ENCODE measurements at places on chromosomes 7 and 10.

- DNase-seq = no peak
These were observed 292.5 kb downstream of the CCDC3 start for GRCh38 chr10:12709000-12709401.

DNA sequence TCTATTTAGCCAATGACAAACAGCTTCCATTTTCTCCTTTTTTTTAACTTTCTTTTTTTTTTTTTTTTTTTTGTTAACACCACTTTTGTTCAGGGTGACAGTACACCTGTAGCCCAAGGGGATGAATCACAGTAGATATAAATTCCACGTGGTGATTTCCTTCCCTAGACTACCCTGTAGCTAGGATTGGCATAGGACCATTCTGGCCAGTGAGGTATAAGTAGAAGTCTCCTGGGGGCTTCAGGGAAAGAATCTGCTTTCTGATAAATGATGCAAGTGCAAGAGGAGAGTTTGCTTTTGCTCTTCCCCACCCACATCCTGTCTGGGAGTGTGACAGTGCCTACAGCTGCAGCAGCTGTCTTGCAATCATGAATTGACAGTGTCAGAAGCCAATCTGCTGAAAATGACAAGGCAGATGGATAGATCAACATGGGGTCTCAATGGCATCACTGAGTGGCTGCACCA, 63.2 kb upstream of the TOMM7 start:
- no peak for DNase-seq

DNA sequence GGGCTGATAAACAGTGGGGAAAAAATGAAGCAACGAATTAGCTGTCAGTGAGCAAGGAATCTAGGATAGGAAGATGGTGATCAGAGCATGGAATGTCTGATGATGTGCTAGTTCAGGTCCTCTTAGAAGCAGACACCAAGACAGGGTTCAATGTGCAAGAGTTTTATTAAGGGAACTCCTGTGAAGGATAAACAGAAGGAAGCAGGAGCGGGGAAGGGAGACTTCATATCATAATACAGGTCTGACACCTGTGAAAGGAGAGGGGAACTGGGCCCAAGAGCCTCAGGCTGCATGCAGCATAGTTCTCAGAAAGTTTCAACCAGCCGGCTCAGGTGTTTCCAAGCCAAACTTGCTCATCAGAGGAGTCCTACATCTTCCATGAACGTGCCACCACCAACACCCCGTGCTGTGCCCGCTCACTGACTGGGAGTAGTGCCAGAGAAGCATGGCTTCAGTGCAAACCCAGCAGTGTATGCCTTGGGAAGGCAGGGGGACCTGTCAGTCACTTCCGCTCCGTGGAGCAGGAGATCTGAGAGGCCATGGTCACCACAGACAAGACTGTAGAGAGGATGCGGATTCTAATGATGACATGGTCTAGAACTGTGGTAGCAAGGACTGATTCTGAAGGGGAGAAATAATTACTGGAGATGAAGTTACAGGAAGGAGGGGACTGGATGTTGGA, 45.8 kb downstream of the ZNF800 start:
- DNase-seq = no peak

GRCh38 chr7:43078794-43079193, 33.7 kb upstream of the HECW1 start:
- peak; percentile 47 for DNase-seq

GRCh38 chr7:157189405-157189804, 50.7 kb downstream of the UBE3C start:
- peak; percentile 42 for DNase-seq

DNA sequence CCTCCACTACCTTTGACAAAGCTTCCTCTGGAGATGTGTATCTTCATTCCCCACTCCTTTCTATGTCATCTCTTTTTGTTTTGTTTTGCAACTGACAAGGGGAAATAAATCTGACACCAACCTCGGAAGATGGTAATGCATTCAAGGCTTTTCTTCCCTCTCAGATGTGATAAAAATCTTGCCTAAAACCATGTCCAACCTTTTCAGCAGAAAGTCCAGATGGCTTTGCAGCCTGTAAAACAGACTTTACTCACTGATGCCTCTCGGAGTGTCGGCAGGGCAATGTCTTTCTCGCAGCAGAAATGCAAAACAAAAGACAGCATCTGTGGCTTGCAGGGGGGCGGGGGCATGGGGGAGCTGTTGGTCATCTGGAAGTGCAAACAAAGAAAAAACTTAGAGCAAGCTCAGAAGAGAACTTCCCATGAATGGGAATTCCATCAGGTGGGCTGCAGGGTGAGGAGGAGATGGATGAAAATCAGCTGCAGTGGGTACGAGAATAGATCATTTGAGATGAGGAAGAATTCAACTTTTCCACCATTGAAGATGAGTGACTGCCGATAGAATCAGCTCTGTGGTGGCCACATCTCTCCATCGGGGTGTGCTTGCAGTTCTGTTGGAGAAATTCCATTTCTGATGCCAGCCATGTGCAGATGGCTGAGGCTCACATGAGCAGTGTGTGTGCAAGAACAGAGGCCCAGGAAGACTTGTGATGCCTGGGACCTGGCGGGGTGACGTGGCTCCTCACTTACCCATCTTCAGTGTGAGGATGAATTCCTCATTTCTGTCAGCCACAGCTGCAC, 237.7 kb downstream of the WDR37 start:
- no peak for DNase-seq

DNA sequence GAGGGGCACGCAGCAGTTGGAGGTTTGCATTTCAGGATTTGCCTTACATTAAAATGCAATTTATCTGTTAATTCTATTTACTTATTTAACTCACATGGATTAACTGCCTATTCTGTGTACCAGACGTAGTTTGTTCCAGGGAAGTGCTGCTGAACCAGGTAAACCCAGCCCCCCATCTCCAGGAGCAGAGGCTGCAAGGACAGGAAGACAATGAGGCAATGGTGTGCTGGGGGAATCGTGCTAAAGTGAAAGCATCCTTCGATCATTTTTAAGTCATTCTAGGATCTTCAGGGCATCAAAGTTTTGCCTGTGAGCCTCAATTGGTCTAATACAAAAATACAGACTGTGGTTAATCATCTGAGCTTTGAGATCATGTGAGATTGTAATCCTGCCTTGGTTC, 166.4 kb downstream of the DNAJB6 start:
- DNase-seq = no peak

DNA sequence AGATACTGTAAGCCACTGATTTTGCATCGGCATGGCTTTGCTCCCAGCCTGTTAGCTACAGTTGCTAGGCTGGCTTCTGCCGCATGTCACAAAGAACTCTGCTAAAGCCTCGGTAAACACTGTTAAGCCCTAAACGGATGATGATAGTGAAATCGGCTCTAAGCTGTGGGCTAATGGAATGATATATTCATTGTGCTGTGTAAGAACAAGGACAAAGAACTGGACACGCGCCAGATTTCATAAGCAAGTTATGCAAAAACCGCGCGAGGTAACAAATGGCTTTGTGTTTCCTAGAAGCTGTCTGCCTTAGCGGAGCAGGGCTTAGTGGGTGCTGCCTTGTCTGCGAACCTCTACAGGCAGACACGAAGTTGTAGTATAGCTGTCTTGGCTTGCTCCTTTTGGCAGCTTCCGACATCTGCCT, 331.3 kb upstream of the COBL start:
- DNase-seq = no peak

DNA sequence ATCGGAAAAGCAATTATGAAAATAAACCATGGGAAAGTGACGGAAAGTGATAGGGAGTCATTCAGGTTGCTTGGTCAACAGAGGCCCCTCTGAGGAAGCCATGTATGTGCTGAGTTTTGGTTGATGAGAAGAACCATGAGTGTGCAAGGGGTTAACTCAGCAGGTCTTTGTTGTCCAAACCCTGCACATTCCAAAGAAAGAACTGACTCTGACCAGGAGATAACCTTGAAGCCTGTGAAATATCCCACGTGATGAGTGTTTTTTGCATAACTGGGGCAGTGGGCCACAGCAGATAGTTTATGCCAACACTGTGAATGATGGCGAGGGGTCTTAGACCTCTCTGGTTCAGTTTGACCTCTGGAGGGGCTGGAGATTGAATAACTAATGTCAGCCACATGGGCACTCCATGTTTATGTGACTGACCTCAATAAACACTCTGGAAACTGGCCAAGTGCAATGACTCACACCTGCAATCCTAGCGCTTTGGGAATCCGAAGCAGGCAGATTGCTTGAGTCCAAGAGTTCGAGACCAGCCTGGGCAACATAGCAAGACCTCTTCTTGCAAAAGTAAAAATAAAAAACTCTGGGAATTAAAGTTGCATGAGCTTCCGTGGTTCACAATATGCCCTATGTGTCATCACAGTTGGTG, 154.0 kb upstream of the FOXK1 start:
- no peak for DNase-seq

DNA sequence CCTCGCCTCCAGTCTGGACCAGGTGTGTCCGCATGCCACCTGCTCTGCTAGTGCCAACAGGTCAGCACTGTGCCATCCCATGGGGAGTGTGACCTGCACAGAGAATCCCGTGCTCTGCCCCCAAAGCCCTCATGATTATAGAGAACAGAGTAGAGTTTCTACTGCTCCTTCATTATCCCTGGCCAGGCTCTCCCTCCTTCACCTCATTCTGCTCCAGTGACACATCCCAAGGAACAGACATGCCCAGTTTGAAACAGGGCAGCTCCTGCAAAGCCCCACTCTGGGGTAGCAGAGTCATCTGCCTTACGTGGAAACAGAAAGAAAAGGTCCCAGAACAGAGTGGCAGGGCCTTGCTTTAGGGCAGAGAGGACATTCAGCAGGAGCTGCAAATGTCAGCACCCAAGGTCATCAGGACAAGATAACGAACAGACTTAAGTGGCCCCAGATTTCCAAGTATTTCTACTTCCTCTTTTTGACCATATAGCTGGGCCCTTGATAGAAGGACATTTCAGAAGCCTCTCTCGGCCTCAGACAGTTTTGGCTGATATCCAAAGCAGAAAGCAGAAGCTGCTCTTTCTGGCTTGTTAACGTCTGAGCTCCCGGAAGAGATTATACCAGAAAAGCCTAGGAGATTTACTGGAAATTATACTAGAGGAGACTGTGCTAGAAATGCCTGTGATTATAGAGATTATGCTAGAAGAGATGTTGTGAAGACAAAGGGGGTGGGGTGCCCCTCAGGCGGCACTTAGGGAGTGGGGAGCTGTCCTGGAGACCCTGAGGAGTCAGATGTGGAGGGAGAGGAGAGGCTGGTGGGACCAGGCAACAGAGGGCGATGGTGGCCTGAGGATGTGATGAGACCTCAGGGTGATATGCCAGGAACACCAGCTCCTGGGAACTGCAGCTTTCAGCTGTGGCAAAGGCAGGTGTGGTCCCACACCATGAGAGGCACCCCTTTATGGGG, 12.6 kb downstream of the TMEM176B start:
- no peak for DNase-seq

- no peak for DNase-seq
These were observed 13.7 kb downstream of the KIN start for GRCh38 chr10:7773845-7774801.

DNA sequence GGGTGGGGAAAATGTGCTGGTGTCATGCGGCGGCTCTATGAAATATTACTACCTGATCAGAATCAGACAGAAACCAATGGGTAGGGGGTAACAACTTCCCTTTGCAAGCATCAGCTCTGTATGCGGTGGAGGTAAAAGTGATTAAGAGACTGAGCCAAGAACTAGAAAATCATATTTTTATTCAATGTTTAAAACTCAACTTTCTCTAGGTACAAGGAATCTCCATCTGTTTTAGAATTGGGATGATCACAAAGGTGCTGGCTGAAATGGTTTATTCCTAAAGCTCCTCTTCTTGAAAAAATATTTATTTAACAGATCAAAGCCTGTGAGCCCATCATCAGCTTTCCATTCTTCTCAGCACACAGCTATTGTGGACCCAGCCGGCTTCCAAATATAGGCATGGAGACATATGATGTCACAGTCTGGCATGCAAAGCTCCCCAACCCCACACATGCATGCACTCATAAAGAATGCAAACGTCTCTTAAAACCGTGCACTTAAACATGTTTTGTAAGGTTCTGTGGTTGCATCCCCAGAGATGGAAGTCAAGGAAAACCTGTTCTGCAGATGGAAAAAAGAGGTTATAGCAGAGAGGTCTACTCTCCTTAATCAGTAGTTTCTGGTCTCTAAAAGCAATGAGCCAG, 126.0 kb downstream of the SKIDA1 start:
- DNase-seq = peak; percentile 45

DNA sequence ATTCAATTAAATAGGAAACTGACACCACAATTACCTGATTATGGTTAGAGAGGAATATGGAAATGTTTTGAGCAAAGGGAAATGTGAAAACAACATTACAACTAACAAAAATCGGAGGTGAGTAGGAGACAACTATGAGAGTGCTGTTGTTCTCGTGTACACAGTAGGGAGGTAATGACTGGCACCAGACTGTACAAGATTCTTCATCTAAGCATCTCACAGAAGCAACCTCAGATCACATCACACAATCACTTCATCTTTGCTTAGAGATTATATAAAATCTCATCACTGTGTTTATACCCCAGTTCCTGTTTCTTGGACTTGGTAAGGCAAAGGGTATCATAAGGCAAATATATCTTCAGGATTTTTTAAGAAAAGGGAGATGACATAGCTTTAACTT, 14.9 kb downstream of the ABLIM1 start:
- DNase-seq = no peak

DNA sequence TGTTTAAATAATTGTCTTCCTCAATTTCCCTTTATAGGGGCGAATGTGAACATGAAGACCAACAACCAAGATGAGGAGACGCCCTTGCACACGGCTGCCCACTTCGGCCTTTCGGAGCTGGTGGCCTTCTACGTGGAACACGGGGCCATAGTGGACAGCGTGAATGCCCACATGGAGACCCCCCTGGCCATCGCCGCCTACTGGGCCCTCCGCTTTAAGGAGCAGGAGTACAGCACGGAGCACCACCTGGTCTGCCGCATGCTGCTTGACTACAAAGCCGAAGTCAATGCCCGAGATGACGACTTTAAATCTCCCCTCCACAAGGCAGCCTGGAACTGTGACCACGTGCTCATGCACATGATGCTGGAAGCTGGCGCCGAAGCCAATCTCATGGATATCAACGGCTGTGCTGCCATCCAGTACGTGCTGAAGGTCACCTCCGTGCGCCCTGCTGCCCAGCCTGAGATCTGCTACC, 42.1 kb downstream of the ASB4 start:
- no peak for DNase-seq

GRCh38 chr7:26147030-26147429, 5.0 kb upstream of the NFE2L3 start:
- no peak for DNase-seq

DNA sequence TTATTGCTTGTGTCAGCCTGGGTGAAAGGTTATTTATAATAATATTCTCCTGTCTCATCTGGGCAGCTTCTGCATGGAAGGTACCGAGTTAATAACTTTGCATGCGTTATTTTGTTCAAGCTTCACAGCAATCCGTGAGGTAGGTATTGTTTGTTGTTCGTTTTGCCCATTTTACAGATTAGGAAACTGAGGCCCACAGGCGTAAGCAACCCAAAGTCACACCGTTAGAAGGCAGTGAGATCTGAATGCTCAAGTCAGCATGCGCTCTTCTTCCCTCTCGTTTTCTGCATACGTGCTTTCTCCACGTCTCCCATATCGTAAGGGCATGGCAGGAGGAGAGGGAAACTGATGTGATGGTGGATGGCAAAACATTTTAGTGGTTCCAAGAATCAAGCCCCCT, 34.1 kb downstream of the LHPP start:
- no peak for DNase-seq

DNA sequence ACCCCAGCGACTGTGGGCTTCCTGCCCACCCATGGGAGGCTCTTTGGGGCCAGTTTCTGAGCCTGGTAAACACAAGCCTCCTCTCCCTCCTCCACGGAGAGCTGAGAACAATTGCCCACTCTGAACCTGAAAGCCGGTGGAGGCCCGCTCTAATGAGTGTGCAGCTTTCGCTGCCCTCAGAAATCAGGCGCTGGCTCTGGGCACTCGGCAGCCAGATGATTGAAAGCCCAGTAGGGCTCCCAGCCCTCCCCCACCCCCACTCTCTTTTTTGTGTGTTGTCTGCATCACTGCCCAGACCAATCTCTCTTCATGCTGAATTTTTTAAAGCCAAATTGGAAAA, 438.9 kb downstream of the RPS24 start:
- DNase-seq = peak; percentile 53
